ENCODE measurements at places on chromosomes 3 and 15. TPM values are rescaled to one million over a fixed set of nuclear protein-coding genes. Genes with fewer than 3 reads are reported as not detected.

Gene PROK2
- polyA plus RNA-seq, result not detected

Gene EPHB1
- polyA plus RNA-seq, result 0.39 TPM

Gene SLC35G2
- polyA plus RNA-seq, result 4.2 TPM

Gene ILDR1
- 11.9 TPM for polyA plus RNA-seq

Gene TPRG1
- polyA plus RNA-seq, result 0.37 TPM

Gene MESP2
- polyA plus RNA-seq, result 0.24 TPM

Gene ZBED2
- polyA plus RNA-seq, result 0.54 TPM

Gene GP5
- not detected for polyA plus RNA-seq

Gene NPAP1
- 0.04 TPM for polyA plus RNA-seq

Gene SNAP23
- polyA plus RNA-seq, result 34.1 TPM

Gene CCR1
- polyA plus RNA-seq, result 7.4 TPM

Gene CELF6
- polyA plus RNA-seq, result 3.8 TPM

Gene CLDN18
- not detected for polyA plus RNA-seq

Gene RASGRF1
- 4.2 TPM for polyA plus RNA-seq

Gene GOLGA8T
- 0.28 TPM for polyA plus RNA-seq

Gene C3orf70
- polyA plus RNA-seq, result 0.69 TPM

Gene RARB
- polyA plus RNA-seq, result 8.3 TPM

Gene GABRR3
- polyA plus RNA-seq, result not detected

Gene EIF3J
- 49.8 TPM for polyA plus RNA-seq

Gene B3GALNT1
- 18.0 TPM for polyA plus RNA-seq

Gene RASGRP1
- 3.4 TPM for polyA plus RNA-seq

Gene PPP1R14D
- 4.0 TPM for polyA plus RNA-seq

Gene KBTBD13
- polyA plus RNA-seq, result not detected

Gene CTXND1
- polyA plus RNA-seq, result 2.2 TPM

Gene CFAP20DC
- polyA plus RNA-seq, result 0.73 TPM
